ENCODE measurements at places on chromosomes 5 and 9.

DNA sequence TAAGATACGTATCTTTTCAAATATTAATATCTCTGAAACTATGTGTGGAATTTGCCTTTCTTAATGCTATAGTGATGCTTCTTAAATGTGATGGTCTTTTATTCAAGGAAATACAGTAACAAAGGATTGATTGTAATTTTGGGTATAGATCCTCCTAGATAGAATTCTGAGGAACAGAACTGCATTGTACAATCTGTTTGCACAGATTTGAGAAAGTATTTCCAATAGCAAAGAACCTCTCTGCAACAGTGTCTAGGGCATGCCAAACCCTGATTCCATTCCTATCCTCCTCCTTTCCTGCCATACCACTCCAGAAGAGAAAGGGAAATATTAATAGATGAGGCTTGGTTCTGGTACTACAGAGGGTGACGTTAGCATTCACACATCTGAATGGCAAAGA, 10.4 kb downstream of the SMIM15 start:
- no peak for DNase-seq

- DNase-seq, result no peak
Measured at GRCh38 chr9:133540698-133541025, 6.2 kb downstream of the ADAMTSL2 start.

- DNase-seq, result no peak
Measured at GRCh38 chr9:87446527-87446926, 51.1 kb upstream of the DAPK1 start.

GRCh38 chr5:120447706-120448239, 16.3 kb upstream of the PRR16 start:
- DNase-seq, result no peak

- no peak for DNase-seq
Measured at GRCh38 chr5:132425009-132425937, 55.8 kb downstream of the SLC22A5 start.

DNA sequence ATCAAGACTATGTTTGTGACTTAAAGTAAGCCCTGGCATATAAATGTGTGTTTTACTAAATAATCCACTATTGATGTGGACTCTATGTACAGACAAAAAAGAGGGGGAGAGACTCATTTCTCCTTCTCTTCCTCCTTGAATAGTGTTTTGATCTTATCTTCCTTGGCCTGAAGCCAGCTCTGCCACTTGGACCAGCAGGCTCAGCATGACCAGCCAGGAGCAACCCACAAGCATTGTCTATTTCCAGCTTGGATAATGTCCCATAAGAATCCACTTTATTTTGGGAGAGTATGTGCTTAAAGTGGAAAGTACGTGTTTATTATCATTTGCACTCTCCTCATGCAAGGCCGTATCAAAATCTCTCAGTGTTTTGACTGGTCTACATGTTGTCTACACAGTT, 23.8 kb upstream of the SLC46A2 start:
- no peak for DNase-seq

DNA sequence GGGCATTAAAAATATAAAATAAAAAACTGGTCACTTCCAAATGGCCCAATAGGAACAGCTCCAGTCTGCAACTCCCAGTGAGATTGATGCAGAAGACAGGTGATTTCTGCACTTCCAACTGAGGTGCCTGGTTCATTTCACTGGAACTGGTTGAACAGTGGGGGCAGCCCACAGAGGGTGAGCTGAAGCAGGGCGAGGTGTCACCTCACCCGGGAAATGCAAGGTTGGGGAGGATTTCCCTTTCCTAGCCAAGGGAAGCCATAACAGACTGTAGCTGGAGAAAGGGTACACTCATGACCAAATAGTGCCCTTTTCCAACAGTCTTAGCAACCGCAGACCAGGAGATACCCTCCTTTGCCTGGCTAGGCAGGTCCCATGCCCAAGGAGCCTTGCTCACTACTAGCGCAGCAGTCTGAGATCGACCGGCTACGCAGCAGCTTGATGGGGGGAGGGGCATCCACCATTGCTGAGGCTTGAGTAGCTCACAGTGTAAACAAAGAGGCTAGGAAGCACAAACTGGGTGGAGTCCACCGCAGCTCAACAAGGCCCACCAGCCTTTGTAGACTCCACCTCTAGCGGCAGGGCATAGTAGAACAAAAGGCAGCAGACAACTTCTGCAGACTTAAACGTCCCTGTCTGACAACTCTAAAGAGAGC, 12.7 kb downstream of the RLN1 start:
- DNase-seq, result no peak

DNA sequence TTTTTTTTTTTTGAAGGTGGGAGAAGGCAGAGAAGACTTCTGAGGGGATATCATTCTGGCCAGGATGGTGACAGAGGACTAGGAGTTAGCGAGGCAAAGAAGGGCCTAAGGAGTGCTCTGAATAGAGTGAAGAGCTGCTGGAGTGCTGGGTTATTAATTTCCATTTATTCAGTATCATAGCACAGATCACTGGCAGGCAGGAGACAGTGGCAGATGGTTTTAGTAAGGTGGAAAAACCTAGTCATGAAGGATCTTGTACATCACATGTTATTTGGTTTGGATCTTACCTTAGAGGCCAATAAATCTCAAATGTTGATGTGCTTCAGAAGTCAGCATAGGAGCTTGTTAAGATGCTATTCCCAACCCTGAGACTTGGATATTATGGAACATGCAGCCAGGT, 165.5 kb downstream of the TTLL11 start:
- no peak for DNase-seq

GRCh38 chr5:172410160-172410559, 44.2 kb downstream of the SH3PXD2B start:
- DNase-seq, result no peak

DNA sequence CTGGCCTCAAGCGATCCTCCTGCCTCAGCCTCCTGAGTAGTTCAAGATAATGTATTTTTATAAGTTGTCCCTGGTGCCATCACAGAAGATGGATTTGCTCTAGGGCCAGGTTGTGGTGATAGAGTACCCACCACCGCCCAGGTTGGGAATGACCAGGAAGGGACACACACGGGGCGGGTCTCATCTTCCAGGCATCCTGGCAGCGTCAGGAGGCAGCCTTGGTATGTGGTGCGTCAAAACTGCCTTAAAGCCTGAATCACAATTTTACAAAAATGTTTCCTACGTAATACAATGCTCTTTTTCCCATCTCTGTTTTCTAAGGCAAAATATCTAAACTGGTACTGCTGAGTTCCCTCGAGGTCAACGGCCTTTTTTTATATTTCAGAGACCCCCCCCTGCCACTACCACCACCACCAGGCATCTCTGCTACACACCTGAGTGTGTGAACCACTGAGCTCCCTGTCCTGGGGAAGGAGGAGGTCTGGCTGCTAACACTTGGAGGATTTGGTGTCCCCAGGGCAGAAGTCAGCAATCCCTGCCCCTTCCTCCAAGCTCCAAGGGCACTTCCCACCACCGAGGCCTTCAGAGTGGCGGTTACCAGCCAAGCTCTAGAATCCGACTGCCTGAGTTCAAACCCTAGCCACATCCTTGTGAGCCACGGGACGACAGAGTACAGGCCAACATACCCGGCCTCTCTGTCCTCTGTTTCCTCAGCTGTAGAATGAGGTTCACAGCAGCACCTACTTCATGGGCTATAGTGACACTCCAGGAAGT, 47.3 kb downstream of the SLC6A7 start:
- no peak for DNase-seq

GRCh38 chr5:169652057-169652456, 15.0 kb downstream of the DOCK2 start:
- peak; percentile 65 for DNase-seq

GRCh38 chr9:92534204-92534603, 1.6 kb downstream of the ECM2 start:
- DNase-seq, result no peak

DNA sequence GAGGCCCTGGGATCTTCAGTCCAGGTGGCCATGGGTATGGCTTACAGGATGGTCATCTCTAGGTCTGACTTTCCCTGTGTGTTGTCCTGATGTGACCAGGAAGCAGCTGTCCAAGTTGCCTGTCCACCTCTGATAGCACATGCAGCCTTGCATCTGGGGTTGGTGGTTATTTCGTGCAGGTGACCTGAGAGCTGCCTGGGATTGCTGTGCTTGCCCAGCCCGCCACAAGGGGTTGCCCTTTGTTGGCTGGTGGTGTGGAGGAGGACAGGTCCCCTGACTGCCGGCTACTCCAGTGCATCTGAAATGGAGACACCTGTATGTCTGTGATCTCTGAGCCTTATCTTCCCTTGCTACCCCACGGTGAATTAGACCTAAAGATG, 212.6 kb downstream of the ARHGAP26 start:
- no peak for DNase-seq

DNA sequence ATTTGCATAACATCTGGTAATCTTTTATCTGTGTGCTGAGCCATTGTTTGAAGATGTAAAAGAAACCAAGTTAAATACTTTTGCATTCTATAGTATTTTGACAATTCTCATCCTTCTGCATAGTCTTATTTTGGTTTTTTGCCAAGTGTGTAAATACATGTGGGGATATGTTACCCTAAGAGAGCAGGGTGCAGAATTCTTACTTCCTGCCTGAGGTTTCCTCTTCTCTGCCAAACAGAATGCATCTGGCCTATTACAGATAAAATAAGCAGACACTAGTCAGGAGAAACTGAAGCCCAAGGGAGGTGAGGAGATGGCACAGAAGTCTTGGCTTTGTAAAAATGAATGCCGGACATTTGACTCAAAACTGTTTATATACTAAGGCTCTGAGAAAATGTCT, 462.1 kb downstream of the TMEM38B start:
- DNase-seq, result no peak

DNA sequence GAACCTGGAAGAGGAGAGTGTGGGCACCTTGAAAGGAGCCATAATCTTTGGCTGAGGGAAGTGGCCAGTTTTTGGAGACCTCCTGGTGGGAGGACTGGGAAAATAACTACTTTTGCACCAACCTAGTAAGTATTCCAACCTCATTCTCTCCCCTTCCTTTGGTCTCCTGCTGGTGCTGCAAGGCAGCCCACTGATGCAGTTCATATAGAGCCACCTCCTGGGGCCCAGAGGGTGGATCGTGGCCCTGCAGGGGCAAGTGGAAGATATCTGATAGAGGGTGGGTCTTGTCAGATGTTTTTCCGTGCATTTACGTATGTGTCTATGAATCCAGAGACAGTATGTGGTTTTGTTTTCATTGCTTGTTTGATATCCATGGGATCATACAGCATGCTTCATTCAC, 172.8 kb upstream of the PITX1 start:
- no peak for DNase-seq

DNA sequence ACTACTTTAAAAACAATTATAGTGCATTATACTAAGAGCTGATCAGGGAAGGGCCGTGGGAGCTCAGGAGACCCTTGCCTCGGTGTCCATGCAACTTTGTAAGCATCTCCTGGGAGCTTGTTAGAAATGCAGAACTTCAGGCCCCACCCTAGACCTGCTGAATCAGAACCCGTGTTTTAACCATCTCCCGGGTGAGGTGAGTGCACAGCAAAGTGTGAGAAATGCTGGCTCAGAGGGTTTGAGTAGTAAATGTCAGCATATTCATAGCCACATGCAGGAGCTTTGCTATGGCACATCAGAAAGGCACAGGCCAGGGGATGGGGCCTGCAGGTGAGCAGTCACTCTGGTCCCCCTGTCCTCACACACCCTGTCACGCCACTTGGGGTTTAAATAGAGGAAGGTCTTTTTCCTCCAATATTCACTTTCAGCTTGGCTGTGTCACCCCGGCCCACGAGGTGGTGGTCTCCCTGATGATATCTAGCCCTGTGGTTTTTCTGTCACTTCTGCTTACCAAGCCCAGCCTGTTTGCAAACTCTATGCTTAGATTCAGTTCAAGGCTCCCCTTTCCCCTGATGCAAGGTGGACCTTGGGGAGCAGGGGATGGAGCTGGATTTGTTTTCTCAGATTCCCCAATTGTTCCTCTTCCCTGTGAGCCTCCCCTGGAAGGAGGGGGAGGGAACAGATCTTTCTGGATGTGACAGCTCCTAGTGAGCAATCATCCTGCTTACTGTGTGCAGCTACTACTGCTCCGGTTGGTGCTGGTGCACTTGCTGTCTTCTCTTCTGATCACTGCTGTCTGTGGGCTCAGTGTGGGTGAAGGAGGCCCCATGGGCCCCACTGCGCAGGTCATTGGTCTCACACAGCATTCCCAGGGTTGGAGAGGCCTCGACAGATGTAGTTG, 51.8 kb upstream of the TGFBR1 start:
- DNase-seq, result no peak

DNA sequence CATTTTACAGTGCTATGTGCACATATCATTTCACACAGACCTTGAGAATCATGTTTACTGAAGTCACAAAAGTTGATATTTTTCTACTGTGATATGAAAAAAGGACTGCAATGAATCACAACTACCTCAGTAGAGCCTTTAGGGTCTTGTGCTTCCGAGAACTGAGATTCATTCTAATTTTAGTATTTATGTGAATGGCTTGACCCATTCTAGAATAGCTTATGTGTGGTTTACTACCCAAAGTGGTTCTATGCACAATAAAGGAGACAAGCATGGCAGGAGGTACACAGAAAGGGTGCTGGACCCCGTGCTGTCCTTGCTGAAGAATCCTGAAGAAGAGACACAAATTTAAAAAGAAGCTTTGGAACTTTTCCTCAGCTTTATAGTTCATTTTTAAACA, 28.2 kb downstream of the MEF2C start:
- DNase-seq, result no peak

DNA sequence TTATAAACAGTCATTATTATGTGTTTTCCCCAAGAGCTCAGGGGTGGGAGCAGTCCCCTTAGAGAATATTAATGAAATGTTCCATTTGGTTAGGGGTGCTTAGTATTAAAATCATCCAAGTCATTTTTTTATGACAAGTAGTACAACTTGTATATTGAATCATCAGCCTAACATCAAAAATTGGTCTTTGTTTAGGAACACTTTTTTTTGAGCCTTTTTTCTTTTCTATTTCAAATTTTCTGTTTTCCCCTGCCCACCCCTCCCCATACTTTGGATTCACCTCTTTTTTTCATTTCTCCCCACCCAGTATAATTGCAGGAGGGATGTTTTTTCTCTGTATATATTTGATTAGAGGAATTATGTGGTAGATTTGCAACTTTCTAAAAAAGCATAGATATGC, 25.8 kb downstream of the RBM27 start:
- DNase-seq, result no peak

DNA sequence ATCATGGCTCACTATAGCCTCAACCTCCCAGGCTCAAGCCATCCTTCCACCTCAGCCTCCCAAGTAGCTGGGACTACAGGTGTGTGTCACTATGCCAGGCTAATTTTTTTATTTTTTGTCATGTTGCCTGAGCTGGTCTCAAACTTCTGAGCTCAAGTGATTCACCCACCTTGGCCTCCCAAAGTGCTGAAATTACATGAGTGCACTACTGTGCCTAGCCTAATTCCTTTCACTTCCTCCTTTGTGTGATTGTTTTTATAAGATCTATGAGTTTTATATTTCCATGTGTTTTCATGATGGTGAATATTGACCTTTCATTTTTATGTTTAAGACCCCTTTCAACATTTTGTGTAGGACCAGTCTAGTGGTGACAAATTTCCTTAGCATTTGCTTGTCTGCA, 55.2 kb upstream of the IL12B start:
- DNase-seq, result no peak
